C1 segment of cervical spinal cord (tissue), 14 donors: ENCODE measurements at places on chromosomes 1 and 21.

DNA sequence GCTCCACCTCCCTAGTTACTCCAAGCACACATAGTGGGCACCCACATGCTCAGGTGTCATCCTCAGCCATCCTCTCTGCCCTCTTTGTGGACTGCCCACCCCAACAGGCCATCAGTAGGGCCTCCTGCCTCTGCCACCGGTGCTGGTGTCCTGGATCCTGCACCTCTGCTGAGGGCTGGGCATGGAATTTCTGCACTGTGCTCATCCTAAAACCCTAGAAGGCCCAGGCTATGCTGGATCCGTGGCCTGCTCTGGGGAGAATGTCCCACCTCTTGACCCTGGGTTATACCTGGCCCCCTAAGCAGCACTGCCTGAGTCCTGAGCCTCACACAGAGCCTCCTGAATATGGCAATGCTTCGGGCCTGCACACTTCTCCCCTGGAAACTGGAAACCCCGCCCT lies 318.3 kb downstream of the MATN1 start:
- DNase-seq = no peak

- DNase-seq = peak; percentile 14
Observed at GRCh38 chr1:9901148-9902059, 8.7 kb downstream of the CTNNBIP1 start.

GRCh38 chr1:20429296-20429695 lies 56.7 kb downstream of the CAMK2N1 start:
- DNase-seq = no peak

GRCh38 chr1:150505431-150505830 lies 2.5 kb upstream of the ECM1 start:
- DNase-seq = no peak

DNA sequence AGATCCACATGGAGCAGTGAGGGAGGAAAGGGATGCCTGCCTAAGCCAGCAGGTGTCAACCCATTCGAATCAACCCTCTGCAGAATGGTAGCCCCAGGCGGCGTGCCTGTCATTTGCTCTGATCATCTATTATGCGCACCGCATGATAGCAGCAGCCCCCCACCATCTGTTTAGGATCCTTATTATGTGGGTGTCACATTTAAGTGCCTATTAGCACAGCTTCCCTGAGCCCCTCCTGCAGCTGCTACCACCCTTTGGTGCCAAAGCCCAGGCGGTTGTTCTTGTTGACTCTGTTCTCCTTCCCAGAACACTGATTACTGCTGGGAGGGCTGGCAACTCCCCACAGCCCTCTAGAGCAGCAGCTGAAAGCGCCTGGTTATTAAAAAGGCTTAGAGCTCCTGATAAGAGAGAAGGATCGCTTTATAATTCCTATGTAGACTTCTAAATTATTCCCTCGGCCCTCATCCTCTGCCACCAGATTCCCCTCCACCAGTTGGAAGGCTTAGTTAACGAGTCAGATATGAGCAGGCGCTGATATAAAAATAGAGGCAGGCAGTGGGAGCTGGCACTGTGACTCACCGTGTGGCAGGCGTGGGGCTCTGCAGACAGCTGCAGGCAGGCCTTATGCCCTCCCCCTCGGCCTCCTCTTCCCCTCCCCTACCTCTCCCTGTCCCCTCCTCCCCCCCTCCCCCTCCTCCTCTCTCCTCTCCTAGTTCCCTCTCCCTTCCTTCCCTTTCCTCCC lies 23.0 kb downstream of the ACTA1 start:
- no peak for DNase-seq

GRCh38 chr1:76782809-76783208 lies 84.5 kb upstream of the ST6GALNAC5 start:
- no peak for DNase-seq

GRCh38 chr1:241142493-241142892 lies 214.5 kb downstream of the RGS7 start:
- DNase-seq = no peak

- no peak for DNase-seq
Observed at GRCh38 chr1:230824551-230824918, 43.8 kb downstream of the C1orf198 start.

- DNase-seq = no peak
Observed at GRCh38 chr1:223242382-223242955, 99.4 kb upstream of the TLR5 start.

- no peak for DNase-seq
Observed at GRCh38 chr1:79005945-79006344, 585 bp downstream of the ADGRL4 start.

DNA sequence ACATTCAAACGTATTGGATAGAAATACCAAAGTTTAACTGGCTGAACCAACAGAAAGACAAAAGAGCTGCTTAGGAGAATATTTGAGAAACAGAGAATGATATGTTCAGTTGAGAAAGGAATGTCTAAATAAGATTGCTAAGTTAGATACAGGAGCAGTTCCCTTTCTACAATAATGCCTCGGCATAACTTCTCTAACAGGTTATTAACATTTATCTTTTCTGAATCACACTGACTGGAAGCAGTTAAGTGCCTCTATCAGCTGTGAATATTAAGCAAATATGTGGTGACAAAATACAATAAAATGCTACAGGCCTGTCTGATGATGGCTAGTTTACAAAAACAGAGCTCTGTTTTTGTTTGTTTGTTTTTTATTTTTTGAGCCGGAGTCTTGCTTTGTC lies 121.9 kb downstream of the KCNK1 start:
- DNase-seq = no peak

DNA sequence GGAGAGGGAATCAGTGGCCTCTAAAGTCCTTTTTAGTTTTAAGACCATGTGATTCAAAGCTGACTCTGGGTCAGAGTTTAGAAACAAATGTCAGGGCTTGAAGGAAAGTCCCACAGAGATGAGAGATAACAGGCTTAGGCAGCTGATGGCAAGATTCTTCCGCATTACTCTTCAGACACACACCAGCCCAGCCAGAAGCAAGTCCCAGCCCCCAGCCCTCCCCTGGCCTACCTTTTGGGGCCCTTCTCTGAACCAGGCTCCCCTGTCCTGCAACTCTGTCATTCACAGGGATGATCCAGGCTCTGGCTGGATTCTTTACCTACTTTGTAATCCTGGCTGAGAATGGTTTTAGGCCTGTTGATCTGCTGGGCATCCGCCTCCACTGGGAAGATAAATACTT lies 13.1 kb upstream of the CASQ1 start:
- DNase-seq = no peak

- DNase-seq = no peak
Observed at GRCh38 chr1:55877437-55878232, 662.5 kb upstream of the USP24 start.

DNA sequence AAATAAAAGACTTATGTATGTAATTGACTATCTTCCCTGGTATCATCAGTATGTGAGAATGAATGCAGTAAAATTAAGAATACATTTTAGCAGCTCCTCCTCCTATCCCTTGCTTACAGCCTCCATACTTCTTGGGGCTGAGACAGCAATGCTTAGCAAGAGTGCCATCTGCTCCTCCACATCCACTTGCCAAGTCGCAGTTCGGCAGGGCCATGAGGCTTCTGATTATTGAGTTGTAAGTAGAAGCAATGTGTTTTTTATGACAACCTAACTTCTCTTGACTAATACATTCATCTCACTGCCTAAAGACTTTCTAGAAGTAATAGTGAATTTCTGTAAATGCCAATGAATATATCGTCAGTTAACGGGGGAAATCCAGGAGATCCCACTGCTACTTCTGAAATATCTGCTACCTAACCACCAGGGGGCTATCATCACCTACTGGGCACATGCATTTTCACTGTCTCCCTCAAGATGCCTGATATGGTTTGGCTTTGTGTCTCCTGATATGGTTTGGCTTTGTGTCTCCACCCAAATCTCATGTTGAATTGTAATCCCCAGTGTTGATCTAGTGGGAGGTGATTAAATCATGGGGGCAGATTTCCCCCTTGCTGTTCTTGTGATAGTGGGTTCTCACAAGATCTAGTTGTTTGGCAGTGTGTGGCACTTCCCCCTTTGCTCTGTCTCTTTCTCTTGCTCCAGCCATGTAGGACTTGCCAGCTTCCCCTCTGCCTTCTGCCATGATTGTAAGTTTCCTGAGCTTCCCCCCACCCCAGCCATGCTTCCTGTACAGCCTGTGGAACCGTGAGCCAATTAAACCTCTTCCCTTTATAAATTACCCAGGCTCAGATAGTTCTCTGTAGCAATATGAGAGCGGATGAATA lies 59.6 kb downstream of the EXTL2 start:
- DNase-seq = no peak

- DNase-seq = no peak
Observed at GRCh38 chr1:58390091-58390490, 156.4 kb downstream of the OMA1 start.

DNA sequence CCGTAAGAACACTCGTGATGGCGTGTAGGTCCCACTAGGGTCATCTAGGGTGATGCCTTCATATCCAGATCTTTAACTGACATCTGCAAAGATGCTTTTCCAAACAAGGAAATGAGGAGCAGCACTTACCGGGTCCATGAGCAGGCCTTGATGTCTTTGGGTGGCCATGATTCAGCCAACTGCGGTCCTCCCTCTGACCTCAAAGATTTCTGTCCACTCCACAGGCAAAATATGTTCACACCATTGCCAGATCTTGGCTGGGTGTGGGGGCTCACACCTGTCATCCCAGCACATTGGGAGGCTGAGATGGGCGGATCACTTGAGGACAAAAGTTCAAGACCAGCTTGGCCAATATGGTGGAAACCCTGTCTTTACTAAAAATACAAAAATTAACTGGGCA lies 18.2 kb downstream of the TRPM2 start:
- DNase-seq = no peak

DNA sequence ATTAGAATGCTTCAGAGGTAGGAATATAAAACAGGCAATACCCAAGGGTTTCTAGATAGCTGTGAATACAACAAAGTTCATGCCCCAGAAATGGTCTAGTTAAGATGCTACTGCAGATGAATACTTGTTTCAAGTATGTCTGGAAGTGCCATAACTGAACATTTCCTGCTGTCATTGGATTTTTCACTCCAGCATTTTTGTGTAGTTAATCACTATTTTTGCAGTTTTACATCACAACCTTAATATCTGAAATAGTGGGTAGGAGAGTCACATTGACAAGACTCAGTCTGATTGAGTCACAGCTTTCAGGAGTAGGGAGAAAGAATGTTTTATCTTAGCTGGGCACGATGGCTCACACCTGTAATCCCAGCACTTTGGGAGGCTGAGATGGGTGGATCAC lies 126.4 kb upstream of the C1orf21 start:
- DNase-seq = no peak

GRCh38 chr1:244710474-244711062 lies 57.6 kb downstream of the DESI2 start:
- no peak for DNase-seq

GRCh38 chr21:35100349-35100811 lies 51.3 kb upstream of the RUNX1 start:
- DNase-seq = no peak

GRCh38 chr1:165861911-165862310 lies 34.5 kb downstream of the UCK2 start:
- no peak for DNase-seq

DNA sequence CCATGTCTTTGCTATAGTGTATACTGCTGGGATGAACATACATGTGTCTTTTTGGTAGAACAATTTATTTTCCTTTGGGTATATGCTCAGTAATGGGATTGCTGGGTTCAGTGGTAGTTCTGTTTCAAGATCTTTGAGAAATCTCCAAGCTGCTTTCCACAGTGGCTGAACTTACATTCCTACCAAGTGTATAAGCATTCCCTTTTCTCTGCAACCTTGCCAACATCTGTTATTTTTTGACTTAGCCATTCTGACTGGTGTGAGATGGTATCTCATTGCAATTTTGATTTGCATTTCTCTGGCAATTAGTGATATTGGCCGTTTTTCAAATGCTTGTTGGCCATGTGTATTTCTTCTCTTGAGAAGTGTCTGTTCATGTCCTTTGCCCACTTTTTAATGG lies 37.5 kb upstream of the ANGPTL1 start:
- no peak for DNase-seq

DNA sequence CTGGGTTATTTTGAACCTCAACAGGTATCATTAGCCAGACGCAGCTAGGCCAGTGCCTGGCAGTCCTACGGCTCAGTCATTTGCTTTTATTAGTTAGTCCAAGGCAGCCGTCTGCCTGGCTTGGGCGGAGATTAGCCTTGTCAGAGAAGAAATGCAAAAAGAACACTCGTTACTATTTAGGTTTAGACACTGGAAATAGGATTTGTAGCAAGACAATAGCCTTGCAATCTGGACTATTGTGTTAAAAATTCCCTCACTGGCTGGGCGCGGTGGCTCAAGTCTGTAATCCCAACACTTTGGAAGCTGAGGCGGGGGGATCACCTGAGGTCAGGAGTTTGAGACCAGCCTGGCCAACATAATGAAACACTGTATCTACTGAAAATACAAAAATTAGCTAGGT lies 11.0 kb upstream of the PRKCZ start:
- DNase-seq = no peak

- no peak for DNase-seq
Observed at GRCh38 chr1:54077359-54077758, 24.0 kb downstream of the TCEANC2 start.

DNA sequence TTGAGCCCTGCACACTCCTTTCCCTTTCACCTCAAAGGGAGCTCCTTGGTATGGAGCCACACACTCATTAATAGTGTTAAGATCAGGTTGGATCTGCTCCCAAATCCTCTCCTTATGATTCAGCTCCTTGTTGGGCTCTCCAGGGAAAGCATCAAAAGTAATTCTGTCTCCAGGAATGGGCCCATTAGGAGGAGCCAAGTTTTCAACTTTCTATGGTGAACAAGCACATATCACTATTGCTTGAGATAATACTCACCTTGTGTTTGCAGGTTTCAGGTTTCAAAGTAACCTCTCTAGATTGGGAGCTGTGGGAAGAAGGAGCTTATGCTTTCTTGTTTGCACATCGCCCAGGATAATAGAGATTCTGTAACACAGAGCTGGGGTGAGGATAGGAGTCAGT lies 164.8 kb downstream of the TNFSF18 start:
- no peak for DNase-seq

- DNase-seq = peak; percentile 14
Observed at GRCh38 chr1:10726355-10726754, 70.1 kb downstream of the CASZ1 start.

DNA sequence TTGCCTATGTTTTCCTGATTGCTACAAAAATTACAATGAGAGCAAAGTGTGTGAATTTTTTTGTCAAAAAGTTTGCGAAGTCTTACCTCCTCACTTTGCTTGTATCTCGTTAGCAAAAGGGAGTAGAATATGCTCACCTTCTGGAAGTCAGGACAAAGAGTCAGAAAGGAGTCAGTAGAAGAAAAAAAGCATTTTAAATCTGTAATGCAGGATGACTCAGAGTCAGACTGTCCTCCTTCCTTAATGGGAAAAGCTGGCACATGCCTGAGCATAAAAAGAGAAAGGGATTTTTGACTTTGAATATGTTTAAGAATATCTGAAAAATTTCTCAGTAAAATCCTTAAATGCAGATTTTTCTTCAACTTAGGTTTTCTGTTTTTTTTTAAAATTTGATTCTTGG lies 14.2 kb upstream of the VN1R5 start:
- DNase-seq = no peak
